ENCODE measurements at places on chromosomes 5 and 9. TPM values are rescaled to one million over a fixed set of nuclear protein-coding genes. Genes with fewer than 3 reads are reported as not detected.

DNA sequence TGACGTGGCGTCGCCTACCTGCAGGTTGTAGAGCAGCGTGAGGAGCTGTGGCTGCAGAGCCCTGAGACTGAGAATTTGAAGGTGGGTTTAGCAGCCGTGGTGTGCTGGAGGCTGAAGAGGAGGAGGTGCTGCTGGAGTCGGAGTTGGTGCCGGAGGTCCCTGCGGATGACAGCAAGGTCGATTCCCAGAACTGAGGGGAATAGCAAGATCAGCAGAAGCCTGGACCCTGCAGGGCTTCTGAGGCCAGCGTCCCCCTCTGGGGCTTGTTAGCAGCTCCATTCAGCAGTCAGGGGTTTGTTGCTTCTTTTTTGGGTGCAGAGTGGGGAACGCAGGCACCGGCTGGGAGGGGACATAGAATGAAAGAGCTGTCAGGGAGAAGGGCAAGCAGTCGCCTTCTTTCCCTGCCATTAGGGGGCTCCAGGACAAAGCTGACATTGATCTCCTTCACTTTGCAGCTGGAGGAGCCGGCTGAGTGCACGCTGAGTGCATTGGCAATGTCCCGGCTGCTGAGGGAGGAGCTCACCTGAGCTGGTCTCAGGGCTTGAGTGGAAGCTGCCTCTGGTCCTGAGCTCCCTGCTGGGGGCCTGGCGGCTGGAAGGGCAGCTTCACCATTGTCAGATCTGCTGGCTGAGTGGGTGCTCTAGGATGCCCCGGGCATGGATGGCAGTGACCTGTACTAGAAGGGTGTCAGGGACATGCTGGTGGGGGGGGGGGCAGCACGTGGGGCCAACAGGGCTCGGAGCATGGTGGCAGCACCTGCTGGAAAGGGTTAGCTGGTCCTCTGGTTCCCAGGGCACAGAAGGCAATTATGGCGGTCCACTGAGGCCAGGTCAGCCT, 20.8 kb downstream of the OBP2B start:
- DNase-seq = no peak

TNFSF8 gene
- not detected for total RNA-seq

GRCh38 chr5:131212471-131213021, 41.8 kb downstream of the LYRM7 start:
- DNase-seq = no peak

GRCh38 chr5:148653836-148654781, at the start of gene HTR4:
Gene HTR4, minus strand, starts transcription at chr5:148654527. Its CDS starts 17,513 bp downstream, at chr5:148637014.
- no peak for DNase-seq

DNA sequence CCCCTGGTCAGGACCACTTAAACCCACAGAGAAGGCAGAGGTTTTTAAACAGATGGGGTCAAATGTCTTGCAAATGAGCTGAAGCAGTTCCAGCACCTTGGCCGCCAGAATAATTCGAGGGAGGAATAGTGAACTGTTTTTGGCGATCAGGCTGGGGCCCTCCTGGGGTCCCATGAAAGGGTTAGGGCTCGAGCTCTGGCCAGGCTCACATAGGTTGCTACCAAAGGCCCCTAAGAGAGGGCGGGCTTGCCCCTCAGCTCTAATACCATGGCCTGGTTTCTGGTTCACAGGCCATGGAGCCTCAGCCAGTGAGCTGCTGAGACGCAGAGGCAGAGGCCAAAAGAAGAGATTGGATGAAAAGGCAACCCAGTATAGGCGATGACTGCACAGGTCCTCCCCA, 74.8 kb upstream of the UBTD2 start:
- no peak for DNase-seq

MOB3B gene
- 2.3 TPM for total RNA-seq

DNA sequence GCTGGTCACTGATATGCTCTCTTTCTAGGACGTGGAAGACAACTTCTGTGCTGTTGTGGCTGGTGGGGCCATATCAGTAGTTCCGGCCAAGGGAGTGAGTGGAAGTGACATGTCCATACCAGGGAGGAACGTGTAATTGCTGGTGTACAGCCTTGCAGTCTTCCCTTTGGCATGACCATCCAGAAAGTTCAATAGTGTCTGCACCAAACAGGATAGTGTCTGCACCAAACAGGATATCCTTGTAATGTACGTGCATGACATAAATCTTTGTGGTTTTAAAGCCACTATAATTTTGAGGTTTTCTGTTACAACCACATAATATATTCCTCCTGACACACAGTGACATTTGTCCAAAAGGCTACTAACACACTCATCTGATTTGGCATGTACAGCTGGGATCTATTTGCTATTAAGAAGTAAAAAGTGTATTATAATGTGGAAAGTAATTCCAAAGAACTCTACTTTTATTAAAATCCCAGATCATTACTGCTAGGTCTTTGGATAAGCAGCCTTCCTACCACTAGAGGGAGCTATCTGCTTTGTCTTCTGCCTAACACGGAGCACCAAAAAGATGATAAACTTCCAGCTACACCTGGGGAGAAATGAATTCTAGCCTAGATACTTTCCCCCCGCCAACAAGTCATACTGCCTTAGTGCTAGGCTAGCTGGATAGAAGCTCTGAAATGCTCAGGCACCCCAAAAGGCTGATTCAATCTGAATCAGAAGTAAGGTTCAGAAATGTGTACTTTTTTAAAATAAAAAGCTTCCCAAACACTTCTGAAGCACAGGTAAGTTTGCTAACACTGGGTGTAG, 52.7 kb downstream of the RNF145 start:
- DNase-seq = peak; percentile 22

SH2D3C gene
- total RNA-seq = not detected

CCDC171 gene
- total RNA-seq = 0.94 TPM

SUSD3 gene
- 1.4 TPM for total RNA-seq

GARIN3 gene
- not detected for total RNA-seq

DNA sequence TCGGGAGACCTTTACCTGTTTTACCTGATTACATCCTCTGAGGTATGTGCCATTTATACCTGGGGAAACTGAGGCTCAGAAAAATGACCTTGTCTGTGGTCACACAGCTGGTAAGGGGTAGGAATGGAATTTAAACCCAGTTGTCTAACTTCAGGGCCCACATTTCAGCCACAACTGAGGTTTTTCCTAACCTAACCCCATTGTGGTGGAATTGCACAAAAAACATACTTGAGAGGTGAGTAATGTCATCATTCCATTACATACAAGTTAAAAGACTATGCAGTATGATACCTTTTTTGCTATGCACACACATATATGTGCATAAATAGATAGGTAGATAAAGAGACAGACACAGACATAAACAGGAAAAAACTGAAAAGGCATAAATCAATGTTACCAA, 14.1 kb downstream of the FGF1 start:
- peak; percentile 22 for DNase-seq

- DNase-seq = no peak
These were observed 31.7 kb upstream of the PRXL2C start for GRCh38 chr9:96686638-96687335.

GRCh38 chr5:180599981-180600553, 8.8 kb upstream of the SCGB3A1 start:
- DNase-seq = no peak

- DNase-seq = no peak
These were observed 553.3 kb downstream of the BNC2 start for GRCh38 chr9:16316911-16317817.

TICAM2 gene
- 1.2 TPM for total RNA-seq

DNA sequence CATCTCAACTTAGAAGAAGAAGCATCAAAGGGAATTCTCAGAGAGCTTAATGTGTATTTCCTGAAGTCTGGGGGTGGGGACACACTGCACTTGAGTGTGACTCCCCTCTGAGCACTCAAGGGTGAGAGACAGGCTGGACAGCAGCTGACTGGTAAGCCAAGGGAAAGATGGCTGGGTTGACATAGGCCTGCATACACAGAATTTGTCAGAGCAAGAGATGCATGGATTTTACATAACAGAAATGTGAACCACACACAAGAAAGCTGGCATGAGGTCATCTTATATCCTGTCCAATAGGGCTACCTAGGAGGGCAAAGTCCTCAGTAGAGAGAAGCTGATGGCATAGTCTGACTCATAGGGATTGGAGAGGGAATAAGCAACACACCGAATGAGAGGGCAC, 114.3 kb upstream of the EPB41L4A start:
- DNase-seq = peak; percentile 85

DNA sequence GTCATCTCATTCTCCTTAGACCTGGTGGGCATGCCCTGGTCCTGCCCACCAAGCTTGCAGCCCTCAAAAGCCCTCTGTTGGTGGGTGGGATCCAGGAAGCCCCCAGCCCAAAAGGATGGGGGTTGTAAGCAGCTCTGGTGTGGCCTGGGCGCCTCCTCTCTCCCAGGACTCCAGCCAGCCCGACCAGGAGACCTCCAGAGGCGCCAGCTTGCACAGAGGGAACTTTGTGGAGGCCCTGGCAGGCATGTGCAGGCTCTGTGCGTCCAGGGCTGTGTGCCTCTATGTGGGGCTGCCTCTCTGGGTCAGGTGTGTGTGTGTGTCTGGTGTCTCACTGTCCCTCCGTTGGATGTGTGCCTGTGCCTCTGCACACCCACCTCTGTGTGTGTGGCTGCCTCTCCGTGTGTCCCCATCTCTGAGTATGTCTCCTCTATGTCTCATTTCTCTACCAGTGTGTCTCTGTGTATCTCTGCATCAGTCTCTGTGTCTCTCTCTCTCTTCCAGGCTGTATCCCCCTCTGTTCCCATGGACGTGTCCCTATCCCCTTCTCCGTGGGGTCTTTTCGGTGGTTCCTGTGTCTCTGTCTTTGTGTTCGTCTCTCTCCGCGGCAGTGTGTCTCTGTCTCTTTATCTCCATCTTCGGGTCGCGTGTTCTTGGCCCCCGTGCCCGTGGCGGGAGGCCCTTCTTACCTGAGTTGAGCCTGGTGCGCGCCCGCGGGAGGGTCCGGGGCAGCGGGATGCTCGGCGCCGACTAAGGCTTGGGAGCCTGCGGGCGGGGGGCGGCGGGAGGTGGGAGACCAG, 501 bp downstream of the ENHO start:
- no peak for DNase-seq

GCNT1 gene
- total RNA-seq = 9.9 TPM

DNA sequence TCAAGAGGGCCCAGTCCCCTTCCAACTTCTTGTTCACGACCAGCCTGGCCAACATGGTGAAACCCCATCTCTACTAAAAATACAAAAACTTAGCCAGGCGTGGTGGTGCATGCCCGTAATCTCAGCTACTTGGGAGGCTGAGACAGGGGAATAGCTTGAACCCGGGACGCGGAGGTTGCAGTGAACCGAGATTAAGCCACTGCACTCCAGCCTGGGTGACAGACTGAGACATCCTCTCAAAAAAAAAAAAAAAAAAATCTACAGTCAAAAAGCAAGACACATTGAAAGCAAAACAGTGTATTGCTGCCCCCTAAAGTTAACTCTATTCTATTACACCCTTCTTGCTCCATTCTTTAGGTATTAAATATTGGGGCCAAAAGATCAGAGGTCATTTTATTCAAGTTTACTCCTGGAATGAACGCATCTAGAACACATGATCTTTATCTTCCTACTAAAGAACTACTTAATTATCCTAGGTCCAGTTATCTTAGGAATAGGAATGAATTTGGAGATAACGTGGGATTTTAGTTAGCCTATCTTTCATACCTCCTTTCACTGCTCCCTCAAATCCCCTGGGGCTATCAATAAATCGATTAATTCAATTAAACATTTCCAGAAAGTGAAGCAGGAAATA, 2.4 kb downstream of the ATG12 start:
- no peak for DNase-seq

DNA sequence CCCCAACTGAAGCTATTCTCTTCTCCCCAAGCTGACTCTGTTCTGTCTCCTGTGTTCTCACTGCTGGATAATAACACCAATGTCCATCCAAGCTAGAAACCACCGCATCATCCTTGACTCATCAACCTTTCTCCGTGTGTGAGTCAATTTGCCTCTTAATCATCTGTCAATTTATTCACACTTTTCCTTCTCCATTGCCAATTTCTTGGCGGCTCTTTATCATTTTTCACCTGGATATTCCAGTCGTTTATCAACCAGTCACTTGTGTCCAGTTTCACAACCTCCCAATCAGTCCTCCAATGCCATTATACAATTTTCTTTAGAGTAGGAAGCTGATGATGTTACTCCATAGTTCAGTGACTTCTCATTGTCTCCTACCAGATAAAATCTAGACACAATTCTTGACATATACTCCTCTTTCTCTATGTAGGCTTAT, 45.4 kb upstream of the LIFR start:
- DNase-seq = peak; percentile 70

DNA sequence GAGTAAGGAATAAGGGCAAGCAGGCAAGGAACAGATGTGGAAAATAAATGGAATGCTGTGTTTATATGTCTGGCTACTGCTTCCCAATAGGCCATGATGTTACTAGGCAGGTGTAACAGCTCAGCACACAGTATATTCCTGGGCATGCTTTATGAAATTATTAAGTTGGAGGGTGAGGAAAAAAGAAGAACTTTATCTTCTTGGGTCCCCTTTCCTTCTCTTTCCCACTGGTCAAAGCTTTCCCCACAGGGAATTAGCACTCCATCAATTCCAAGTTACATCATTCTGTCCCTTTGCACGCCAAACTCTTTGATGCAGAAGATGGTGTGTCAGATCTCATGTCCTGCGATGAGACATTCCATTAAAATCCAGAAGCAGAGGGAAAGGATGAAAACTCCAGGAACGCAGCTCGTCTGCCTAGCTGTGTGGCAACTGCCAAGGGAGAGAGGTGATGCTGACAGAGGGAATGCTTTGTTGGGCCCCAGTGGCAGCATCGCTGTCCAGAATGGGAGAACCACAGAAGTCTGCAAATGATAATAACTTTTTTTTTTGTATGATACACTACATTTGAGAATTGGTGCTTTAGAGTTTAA, 447.3 kb upstream of the ARRDC3 start:
- no peak for DNase-seq

DNA sequence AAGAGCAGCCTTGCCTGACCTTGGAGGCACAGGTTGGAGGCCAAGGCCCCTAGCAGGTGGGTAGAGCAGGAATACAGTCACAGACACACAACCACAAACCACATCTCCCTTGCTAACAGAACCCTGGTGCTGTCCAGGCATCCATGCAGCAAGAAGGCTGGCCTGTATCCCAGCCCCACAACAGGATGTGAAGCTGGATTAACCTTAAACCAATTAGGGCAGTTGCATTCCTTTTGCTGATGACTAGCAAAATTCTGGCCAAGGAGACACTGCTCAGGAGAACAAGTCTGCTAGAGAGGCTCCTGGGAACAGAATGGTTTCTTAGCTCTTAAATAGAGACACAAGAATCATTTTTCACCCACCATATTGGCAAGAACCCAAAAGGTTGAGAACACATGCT, 97.8 kb downstream of the C5orf15 start:
- peak; percentile 81 for DNase-seq

DNA sequence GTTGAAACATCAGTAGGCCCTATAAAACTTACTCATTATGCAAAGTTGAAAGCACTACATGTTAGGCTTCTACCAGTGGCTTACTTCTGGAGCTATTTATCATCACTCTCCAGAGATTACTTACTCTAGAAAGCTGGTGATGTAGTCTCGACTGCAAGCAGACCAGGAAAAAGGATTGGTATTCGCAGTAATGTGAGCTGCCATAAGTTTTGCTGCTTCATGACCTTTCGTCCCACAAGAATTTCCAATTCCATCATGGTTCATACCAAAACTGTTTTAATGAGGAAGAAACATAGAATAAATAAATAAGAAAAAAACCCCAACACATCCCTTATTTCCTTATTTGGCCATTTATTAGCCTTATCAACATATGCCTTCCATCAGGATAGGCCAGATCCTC, 181.9 kb downstream of the ADAMTS6 start:
- no peak for DNase-seq

All from epithelial cell of proximal tubule (primary cell).